HTR-8/SVneo (cell line): ENCODE measurements at places on chromosomes 2 and 18.

- DNase-seq, result no peak
Observed at GRCh38 chr18:58060254-58060653, 16.2 kb downstream of the NEDD4L start.

DNA sequence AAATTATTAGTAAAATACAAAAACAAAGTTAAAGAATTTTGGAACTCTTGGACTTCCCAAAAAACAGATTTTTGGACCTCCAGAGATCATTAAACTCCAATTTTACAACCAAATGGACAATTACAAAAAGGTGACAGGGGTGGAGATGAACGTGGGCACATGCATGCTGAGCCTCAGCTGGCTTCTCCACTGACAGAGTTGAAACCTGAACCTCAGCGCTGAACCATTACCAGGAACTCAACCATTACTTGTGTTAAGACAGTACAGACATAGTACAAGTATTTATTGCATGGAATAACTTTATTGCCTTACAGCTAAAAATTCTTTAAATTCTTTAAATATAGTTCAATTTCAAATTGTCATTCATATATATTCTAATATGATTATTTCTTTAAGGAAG is 33.0 kb upstream of the KIDINS220 start:
- DNase-seq, result no peak

- DNase-seq, result no peak
Observed at GRCh38 chr2:148096012-148096411, 75.1 kb downstream of the MBD5 start.

- DNase-seq, result no peak
Observed at GRCh38 chr2:67684991-67685390, 287.9 kb downstream of the ETAA1 start.

DNA sequence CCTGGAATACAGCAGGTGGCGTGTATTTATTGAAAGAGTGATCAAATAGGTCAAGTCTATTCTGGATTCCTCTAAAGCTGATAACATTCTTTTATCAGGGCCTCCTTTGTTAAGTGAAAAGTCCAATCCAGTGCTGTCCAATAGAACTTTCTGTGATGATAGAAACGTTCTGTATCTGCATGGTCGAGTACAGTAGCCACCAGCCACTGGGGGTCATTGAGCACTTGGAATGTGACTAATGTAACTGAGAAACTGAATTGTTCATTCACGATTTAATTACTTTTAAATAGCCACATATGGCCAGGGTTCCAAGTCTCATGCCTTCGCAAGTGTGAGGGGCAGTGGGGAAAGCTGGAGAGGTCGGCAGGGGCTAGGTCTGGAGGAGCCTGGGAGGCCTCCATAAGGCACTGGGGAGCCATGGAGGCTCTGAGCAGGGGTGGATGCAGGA is 20.5 kb downstream of the SH2D6 start:
- DNase-seq, result no peak

DNA sequence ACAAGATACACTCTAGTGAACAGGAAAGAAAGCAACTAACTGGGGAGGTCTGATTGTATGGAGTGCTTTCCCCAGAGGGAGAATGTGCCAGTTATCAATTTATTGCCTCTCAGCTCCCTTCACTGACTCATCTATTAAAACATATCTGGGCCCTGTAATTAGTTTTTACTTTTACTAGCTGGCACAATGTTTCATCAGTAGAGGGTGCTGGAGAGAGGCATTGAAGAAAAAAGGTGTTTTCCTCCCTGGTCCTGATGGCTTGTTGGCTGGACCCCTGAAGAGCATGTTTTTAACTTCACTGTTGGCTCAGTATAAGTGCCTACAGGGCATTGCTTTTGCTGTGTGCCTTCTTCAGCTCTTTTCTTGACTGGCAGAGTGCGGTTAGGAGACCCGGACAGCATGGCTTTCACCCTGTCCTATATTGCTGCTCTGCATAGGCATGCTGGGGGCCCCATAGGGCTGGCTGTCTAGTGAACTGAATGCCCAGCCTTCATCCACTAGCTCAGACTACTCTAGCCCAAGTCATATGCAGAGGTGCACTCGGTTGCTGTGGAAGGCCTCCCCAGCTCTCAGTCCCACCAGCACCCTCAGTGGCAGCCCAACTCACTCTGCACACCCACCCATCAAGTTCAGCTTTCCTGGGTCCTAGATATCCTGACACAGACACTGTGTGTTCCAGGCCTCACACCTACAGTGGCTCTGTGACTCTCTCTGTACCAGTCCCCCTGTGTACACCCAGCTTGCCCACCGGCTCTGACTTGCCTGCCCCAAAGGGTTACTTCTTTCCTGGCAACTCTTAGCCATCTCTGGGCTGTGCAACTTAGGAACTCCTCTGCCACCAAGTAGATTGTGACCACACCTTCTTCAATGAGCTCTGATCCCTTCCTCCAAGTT is 62.3 kb upstream of the ACYP2 start:
- DNase-seq, result no peak

DNA sequence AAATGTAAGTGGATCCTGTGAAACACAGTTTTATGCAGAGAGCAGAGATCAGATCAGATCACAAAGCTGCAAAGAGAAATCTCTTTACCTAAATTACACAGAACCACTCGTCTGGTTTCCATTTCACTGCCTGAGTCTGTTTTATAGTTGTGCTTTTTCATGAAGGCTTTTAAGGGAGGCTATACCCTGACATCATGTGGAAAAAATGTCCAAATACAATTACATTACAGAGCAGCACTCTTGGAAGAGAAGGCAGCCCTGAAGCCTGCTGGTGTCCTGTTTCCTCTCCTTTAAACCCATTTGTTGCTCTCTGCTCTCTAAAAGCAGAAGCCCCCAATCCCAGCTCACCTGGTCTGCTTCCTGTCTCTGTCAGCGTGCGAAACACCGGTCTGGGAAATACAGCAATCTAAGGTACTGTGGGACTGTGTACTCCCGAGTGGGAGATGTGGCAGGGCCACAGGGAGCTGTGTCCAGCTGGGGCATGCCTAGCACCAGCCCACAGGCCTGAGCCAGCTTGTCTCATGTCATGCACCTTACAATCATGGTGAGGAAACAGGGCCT is 24.8 kb upstream of the ZFP36L2 start:
- peak; percentile 45 for DNase-seq

GRCh38 chr2:188647430-188648070 is 326.6 kb upstream of the COL3A1 start:
- no peak for DNase-seq

- no peak for DNase-seq
Observed at GRCh38 chr18:29174891-29175290, 998.0 kb upstream of the CDH2 start.

- no peak for DNase-seq
Observed at GRCh38 chr2:239006622-239007285, 158.9 kb downstream of the TWIST2 start.

DNA sequence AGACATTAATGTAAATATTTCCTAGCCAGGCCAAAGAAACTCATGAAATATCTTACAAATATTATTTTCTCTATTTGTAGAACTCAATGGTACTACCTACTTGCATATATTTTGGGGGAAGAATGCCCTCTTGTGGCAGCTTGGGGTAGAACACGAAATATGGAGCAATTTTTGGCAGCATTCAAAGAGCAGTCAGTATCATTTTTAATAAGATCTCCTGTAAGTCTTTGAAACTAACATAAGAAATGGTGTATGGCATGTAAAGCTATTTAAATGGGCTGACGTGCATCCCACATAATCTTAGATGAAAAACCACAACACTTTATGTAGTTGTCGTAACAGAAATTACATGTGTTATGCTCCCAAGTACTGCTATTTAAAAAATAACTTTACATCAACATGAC is 62.3 kb upstream of the CCDC195 start:
- peak; percentile 30 for DNase-seq

DNA sequence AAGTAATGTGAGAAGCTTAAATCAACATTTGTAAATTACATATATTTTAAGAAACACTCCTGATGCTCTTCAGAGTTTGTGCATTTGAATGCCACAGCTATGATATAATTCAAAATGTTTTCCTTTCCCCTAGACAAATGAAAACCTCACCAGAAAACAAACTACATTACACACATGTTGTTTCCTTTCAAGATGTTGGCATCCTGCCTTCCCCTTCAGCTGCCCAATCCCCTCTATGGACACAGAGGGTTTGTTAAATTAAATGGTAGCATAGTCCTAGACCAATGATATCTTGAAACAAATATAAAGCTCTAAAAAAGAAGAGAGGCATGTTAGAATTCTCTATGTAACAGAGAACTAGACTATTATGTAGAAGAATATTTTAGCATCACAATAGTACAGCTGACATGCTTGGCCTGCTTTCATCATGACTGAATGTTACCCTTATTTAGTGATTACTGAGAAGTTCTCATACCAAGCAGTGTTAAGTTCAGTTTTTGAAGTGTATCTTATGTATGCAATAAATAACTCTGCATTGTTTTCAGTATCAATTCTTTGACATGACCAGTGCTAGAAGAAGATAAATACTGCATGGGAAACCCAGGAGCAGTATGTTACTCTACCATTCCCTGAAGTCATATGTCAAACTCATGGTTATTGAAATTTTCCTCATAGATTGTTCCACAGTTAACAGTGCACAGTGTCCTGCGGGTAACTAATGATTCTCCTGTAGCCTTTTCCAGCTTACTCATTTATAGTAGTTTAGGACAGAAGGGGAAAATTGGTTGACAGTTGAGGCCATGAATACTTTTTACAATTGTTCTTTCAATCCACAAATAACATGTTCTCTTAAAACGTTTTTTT is 316.3 kb upstream of the KCNJ3 start:
- no peak for DNase-seq

DNA sequence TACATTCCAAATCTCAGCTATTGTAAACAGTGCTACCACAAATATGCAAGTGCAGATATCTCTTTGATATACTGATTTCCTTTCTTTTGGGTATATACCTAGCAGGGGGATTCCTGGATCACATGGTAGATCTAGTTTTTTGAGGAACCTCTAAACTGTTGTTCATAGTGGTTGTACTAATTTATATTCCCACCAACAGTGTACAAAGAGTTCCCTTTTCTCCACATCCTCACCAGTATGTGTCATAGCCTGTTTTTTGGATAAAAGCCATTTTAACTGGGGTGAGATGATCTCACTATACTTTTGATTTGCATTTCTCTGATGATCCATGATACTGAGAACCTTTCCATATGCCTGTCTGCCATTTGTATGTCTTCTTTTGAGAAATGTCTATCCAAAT is 6.3 kb upstream of the CCNT2 start:
- DNase-seq, result no peak

- DNase-seq, result no peak
Observed at GRCh38 chr2:9959262-9959661, 7.8 kb downstream of the GRHL1 start.

DNA sequence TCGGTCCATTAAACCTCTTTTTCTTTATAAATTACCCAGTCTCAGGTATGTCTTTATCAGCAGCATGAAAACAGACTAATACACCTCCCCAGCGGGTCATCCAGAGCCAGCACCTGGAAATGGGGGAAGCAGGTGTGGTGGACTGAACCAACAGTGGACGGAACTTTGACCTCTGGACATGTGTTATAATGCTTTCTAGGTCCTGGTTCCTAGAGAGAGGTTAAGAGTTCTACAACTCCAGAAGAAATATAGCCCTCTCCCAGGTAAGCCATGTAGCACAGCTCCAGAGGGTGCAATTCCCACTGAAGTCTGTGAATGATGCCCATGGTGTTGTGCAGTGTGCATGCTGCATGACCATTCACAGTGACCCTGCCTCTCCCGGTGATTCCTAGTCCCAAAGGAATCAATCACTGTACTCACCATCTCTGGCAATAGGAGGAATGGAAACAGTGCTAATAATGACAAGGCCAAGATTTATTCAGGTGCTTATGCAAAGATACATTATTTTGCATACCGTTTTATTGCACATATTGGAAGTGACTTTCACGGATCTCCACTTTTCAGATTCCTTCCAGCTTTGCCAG is 45.2 kb upstream of the MYO1B start:
- DNase-seq, result no peak
